ENCODE measurements at places on chromosomes 11 and 22.

DNA sequence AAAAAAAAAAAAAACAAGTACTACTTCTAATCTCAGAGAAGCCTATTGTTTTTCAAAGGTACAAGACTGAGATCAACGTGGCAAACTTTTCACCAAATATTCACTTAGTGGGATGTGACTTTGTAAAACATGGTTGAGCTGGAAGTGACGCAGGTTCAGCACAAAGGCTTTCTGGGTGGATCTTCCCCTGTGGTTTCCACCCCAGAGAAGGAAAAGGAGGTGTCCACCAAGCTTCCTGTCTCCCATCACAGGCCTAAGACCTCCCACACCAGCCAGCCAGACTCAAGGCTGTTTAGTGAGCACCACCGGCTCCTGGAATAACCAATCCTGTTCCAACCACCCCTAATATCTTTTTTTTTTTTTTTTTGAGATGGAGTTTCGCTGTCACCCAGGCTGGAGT is 5.7 kb downstream of the TMEM184B start:
- peak; percentile 66 for DNase-seq

GRCh38 chr11:72639502-72640375 is 34.5 kb downstream of the PDE2A start:
- DNase-seq: no peak

GRCh38 chr11:108620958-108621772 is 27.6 kb upstream of the EXPH5 start:
- DNase-seq: no peak

GRCh38 chr22:41344189-41344788 is 37.5 kb upstream of the TEF start:
- DNase-seq: no peak

DNA sequence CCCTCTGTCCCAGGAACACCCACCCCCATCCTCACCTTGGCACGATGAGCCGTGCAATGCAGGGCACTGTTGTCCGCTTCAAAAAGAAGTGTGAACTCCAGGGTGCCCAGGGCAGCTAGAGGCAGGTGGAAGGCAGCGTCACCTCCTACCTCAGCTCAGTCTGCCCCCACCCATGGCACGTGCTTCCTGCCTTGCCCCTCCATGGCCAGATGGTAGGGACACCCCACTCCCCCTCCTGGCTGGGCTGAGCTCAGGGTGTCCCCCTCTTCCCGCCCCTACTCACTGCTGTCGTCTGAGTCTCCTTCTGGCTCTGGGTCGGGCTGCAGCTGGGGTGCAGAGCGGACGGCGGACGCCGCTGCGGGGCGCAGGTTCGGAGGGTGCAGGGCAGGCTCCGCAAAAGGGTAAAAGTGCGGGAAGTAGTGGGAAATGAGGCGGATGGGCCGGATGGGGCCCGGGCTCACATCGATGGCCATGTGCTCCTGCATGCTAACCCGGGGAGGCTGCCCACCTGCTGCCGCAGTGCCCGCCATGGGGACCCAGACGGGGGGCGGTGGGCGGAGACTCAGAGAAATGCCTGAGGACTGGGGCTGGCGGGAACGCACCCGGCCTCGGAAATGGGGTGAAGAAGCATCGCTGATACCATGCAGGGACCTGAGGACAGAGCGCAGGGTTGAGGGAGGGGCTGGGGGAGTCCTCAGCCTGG is 9.1 kb downstream of the NDUFV1 start:
- DNase-seq: no peak

- DNase-seq: no peak
These were observed 56.0 kb downstream of the CELSR1 start for GRCh38 chr22:46481386-46481785.

DNA sequence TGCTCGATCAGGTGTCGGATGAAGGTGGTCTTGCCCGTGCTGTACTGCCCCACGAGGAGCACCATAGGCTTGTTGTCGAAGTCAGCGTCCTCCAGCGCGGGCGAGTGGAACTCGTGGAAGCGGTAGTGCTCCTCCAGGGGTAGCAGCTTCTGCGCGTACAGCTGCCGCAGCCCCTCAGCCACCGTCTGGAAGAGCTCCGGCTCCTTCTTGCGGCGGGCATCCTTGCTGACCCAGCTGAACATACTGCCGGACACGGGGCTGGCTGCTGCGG is 263 bp downstream of the EHD1 start:
- no peak for DNase-seq

GRCh38 chr11:134517621-134518293 is 105.7 kb upstream of the B3GAT1 start:
- DNase-seq: no peak

GRCh38 chr22:41471568-41471967 is 2.7 kb downstream of the ACO2 start:
- no peak for DNase-seq

- DNase-seq: no peak
These were observed 8.0 kb upstream of the IL2RB start for GRCh38 chr22:37157516-37158285.

DNA sequence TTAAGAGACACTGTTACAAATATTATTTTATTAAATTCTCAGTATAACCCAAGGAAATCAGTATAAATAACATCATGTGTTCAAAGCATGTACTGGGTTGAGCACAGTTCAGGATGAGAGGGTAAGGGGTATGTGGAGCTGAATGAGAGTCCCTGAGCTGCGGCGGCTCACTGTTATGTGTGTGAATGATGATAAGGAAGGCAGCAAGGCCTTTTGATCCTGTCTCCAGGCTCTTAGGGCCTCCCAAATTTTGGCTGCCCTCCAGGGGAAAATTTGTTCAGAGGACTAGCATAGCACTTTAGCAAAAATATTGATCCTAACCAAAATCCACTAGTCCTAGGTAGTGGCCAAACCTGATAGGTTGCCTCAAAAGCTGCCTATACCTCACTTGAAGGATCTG is 86.1 kb upstream of the SPON1 start:
- no peak for DNase-seq

DNA sequence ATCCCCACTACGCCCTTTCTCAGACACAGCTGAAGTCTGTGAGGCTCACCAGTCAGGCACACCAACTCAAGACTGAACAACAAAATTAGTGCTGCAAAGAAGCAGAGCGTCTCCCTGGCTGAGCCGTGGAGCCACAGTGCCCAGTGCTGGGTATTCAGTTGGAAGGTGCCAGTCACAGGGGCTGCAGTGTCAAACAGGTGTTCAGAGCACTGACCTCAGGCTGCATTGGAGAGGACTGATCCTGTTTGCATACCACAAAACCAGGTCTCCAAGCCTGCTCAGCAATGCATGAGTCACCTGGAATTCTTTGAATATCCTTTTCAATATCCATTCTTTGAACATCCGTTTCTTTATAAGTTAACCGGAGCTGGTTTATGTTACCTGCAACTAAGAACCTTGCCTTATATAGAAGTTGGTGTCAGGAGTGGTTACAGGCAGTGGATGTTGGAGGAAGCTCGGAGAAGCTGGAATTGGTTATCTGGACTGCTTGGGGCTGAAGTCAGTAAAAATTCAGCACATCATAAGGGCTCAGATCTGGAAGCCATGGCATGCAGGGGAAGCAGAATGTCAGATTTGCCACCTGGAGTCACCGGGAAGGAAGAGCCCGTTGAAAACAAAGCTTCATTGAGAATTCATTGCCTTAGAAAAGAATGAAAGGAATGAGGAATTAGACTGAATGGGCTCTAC is 30.3 kb downstream of the PDGFB start:
- no peak for DNase-seq

- no peak for DNase-seq
These were observed 366.3 kb downstream of the TBC1D22A start for GRCh38 chr22:47128622-47129215.

- no peak for DNase-seq
These were observed 58.1 kb downstream of the GGTLC2 start for GRCh38 chr22:22702237-22703202.

DNA sequence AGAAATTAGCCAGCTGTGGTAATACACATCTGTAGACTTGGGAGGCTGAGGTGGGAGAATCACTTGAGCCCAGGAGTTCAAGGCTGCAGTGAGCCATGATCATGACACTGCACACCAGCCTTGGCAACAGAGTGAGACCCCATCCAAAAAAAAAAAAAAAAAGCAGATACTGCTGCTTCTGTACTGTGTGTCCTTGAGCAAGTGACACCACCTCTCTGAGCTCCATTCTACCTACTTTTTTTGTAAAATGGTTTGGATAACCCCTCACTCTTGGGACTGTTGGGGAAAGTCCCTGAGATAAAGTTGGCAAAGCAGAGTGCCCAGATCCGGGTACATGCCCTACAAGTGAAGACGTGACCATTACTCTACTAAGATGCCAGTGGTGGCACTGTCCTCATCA is 2.7 kb downstream of the SEC14L3 start:
- no peak for DNase-seq

DNA sequence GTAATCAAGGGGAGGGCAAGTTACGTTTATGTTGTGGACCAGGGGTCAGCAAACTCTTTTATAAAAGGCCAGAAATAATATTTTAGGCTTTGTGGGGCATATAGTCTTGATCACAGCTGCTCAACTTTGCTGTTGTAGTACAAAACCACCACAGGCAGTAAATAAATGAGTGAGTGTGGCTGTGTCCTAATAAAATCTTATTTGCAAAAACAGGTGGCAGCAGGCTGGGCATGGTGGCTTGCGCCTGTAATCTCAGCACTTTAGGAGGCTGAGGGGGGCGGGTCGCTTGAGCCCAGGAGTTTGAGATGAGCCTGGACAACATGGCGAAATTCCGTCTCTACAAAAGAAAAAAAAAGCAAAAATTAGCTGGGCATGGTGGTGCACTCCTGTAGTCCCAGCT is 57.9 kb upstream of the NUP160 start:
- no peak for DNase-seq

GRCh38 chr11:11588891-11589290 is 32.9 kb downstream of the GALNT18 start:
- no peak for DNase-seq

GRCh38 chr11:97751405-97751804 is 1269.3 kb upstream of the CNTN5 start:
- no peak for DNase-seq

DNA sequence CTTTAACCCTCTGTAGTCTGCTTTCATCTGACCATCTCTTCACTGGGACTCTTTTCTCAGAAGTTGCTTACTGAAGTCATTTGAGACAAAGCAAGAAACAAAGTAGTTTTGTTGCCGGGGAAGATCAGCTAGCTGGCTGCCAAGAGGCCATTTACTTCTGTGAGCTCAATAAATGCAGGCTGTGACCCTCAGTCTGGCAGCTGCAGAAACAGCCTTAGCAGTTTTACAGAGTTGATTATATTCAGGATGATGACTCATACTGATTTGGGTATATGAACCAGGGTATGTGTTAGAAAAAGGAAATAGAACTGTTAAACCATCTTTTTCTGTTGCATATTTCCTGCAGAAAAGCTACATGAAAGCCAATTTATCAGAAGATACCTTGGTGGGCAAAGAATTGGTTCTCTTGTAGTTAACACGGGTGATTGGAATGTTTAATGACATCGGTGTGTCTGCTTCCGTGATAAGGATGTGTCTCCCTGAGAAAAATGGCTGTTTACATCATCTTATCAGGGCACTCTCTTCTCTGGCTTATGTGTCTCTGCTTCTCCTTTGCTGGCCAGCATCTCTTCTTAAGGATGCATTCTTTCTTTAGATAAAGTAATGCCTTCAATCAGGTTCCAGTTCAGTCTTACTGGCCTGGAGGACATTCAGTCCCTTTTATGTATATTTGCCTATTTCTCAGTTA is 18.5 kb downstream of the FIBIN start:
- DNase-seq: peak; percentile 17

DNA sequence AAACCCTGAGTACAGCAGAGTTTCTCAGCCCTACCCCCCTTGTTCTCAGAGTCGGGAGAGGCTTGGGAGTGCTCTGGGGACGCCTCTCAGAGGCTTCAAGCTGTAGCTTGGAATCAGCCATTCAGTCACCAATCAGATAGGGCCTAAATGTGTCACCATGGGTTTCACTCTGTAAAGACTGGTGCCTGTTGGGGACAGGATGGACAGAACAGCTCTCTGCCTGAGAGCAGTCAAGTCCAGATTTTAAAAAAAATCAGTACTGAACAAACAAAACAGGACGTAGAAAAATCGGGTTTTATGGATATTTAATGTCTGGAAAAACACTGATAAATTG is 1.3 kb downstream of the FADD start:
- DNase-seq: no peak

DNA sequence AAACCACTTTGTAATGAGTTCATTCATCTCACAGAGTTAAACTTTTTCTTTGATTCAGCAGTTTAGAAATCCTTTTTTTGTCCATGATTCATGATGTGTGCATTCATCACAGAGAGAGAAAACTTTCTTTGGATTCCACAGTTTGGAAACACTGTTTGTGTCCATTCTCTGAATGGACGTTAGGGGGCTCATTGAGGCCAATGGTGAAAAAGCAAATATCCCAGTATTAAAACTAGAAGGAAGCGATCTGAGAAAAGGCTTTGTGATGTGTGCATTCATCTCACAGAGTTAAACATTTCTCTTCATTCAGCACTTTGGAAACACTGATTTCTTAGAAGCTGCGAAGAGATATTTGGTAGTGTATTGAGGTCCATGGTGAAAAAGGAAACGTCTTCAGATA is 155.6 kb upstream of the TRIM48 start:
- DNase-seq: no peak

GRCh38 chr11:36703055-36703404 is 105.0 kb upstream of the RAG2 start:
- DNase-seq: no peak

DNA sequence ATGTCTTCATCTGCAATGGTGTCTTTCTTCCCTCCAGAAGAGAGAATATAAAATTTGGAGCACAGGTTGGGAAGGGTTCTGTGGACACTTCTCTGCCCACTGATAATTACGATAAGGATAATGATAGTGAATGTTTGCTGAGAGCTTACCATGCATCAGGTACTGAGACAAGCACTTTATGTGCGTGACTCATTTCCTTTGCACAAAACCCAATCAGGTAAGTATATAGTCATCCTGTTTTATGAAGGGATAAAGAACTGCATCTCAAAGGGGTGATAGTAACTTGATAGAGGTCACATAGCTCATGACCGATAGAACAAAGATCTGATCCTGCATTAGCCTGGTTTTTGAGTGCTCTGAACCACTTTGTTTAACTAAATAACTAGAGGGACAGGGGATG is 9.4 kb downstream of the DRD2 start:
- no peak for DNase-seq

DNA sequence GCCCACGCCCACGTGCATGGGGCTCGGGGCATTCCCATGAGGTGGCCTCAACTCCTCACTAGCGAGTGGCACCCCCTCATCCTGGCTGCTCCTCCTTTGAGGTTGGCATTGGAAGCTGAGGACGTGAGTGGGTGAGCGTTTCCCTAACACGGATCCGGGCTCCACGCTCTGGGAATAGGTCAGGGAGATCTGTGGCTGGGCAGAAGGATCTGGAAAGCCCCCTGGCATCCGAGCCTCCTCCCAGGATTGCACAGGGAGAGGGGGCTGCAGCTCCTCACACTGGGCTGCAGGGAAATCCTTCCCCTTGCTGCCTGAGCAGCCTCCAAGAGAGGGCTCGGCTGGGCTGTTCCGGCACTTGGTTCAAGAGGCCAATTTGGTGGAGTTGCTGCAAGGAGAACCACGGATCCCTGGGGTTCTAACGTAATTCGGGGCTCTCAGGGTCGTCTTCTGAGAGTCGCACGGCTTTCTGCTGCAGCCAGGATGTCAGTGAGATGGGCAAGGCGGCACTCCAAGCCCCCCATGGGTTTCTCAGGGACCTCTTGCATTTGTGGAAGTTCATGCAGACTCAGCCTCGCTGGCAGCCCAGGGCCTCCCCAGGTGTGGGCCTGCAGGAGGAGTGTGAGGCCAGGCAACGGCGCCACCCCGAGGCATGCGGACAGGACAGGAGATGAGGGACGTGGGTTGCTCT is 1119.0 kb downstream of the BRD1 start:
- no peak for DNase-seq

Data from CMK (cell line).